ENCODE measurements at places on chromosomes 6 and 20. TPM values are rescaled to one million over a fixed set of nuclear protein-coding genes. Genes with fewer than 3 reads are reported as not detected.

Gene WFDC5
- not detected for total RNA-seq

Gene UBD
- 9.9 TPM for total RNA-seq

Gene HLA-DRB1
- total RNA-seq: not detected

Gene AIF1
- not detected for total RNA-seq

Gene ZC3H12D
- total RNA-seq: not detected

Gene SCUBE3
- total RNA-seq: 4.7 TPM

DNA sequence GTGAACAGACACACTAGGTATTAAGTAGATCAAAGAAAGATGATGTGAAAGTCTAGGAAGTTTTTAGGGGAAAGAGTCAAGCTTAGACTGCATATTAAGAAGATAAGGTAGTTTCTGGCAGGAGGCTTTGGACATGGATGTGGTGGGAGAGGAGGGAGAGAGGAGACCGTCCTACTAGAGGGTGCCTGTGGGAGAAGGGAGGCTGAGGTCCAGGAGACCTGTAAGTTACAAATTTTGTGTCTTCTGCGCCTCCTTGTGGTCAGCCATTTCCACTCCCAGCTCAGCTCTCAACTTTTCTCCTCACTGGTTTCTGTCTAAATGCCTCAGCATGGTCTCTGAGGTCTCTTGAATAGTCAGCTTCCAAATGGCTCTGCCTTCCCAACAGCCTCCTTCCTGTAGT is 193.5 kb downstream of the UNC5CL start:
- peak; percentile 26 for DNase-seq

DNA sequence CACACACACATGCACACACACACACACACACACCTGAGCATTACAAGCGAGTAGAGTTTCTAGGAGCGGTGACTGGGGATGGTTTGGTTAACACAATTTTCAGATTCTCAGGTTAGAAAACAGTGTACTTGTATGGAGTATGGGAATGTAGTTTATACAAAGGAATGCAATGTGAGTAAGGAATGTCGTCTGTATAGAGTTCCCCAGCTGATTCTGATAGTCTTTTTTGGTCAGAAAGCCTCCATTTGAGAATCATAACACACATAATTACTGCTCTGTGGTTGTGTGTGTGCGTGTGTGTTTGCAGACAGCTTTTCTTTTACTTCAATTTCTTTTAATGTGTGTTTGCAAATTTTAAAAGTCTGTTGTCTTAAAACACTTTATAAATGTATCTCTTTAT is 93.2 kb downstream of the MYO6 start:
- no peak for DNase-seq

DNA sequence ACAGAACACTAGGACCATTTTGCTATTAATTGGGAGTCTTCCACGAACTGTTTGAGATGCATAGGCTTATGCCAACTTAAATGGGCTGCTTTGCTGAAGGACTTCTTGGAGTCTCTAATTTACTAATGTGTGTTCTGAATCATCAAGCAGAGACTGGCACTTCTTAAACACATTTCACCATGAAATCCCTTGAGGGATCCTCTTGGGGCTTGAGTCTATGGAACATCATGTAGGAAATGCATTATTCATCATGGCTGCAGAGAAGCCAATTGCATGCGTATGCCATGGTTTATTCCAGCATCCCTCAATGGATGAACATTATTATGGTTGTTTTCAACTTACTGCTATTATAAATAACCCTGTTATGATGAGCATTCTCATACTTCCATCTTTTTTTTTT is 73.4 kb downstream of the FGD2 start:
- DNase-seq: no peak

- peak; percentile 40 for DNase-seq
These were observed 442.6 kb upstream of the MARCKS start for GRCh38 chr6:113414511-113414910.

GRCh38 chr20:52948491-52948890 is 23.7 kb upstream of the TSHZ2 start:
- no peak for DNase-seq
